Substantia nigra (tissue), 51 donors: ENCODE measurements at places on chromosomes 6 and 20.

DNA sequence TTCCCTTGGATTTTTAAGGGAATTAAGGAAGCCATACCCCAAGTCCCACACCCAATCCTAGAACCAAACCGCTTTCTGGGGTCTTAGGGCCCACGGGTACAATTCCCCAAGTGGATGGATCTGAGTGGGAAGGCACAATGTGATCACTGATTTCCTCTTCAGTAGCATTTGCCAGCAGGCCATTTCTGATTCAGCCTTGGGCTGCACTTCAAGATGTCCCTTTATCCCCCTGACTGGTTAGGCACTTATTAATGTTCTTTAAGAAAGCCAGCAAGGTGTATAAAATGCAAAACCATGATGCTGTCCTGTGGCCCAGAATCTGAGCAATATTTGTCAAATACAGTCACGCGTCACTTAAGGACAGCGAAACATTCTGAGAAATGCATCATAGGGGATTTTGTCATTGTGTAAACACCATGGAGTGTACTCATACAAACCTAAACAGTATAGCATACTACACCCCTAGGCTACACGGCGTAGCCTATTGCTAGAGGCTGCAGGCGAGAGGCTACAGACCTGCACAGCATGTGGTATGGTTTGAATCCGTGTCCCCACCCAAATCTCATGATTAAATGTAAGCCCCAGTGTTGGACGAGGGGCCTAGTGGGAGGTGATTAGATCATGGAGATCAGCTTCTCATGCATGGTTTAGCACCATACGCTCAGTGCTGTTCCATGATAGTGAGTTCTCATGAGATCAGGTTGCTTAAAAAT lies 234.2 kb downstream of the NRN1 start:
- DNase-seq: no peak

GRCh38 chr6:27237089-27237803 lies 10.3 kb upstream of the PRSS16 start:
- no peak for DNase-seq

GRCh38 chr20:3923818-3924217 lies 34.6 kb downstream of the PANK2 start:
- no peak for DNase-seq

DNA sequence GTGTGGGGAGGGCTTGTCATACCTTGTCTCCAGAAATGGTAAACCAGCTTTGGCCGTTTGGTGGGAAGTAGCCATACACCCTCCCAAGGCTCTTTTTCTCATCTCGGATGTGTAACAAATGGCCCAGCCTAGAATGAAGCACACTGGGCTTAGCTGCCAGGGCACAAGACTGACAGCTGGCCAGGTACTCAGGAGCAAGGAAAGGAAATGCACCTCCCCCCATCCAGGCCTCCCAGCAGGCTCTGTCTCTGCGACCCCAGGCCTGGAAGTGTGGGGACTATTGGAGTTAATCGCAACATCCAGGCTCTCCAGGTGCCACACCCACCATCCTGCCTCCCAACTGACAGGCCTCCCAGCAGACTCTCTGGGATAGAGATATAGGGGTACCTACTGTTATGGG lies 43.0 kb downstream of the MRS2 start:
- DNase-seq: no peak
